ENCODE measurements at places on chromosomes 12 and 14. TPM values are rescaled to one million over a fixed set of nuclear protein-coding genes. Genes with fewer than 3 reads are reported as not detected.

The PDE3A gene
- 25.6 TPM for total RNA-seq

The GDF3 gene
- total RNA-seq = not detected

The PPP2R5E gene
- total RNA-seq = 13.7 TPM

The CD163L1 gene
- under 0.01 TPM for total RNA-seq

The CPNE6 gene
- not detected for total RNA-seq

The EXOC3L4 gene
- total RNA-seq = 0.25 TPM

The ASPG gene
- total RNA-seq = under 0.01 TPM

The AMHR2 gene
- not detected for total RNA-seq

The P2RX2 gene
- not detected for total RNA-seq

The NEDD1 gene
- 14.5 TPM for total RNA-seq

The TAS2R7 gene
- total RNA-seq = not detected

The MTERF2 gene
- 7.3 TPM for total RNA-seq

The SDR9C7 gene
- total RNA-seq = not detected

The WIF1 gene
- total RNA-seq = not detected

The RIMBP2 gene
- total RNA-seq = 0.38 TPM

The PRICKLE1 gene
- total RNA-seq = 15.5 TPM

The CIDEB gene
- total RNA-seq = 1.3 TPM

The TMEM179 gene
- not detected for total RNA-seq

The TTC9 gene
- total RNA-seq = 6.5 TPM

The PPP1R1A gene
- total RNA-seq = 0.98 TPM

The CFAP54 gene
- 0.38 TPM for total RNA-seq

The GYS2 gene
- total RNA-seq = not detected

The GPR68 gene
- 0.89 TPM for total RNA-seq

The SOX5 gene
- total RNA-seq = 1.8 TPM

The TRIP11 gene
- total RNA-seq = 6.0 TPM

The TEX52 gene
- not detected for total RNA-seq

The RTN1 gene
- 0.13 TPM for total RNA-seq

The KRT71 gene
- not detected for total RNA-seq

The PPFIA2 gene
- total RNA-seq = 0.16 TPM

The ANKLE2 gene
- total RNA-seq = 69.8 TPM

The SLCO1B1 gene
- total RNA-seq = not detected

The C3AR1 gene
- 0.16 TPM for total RNA-seq

The TRMT5 gene
- total RNA-seq = 10.3 TPM

The ENDOU gene
- total RNA-seq = not detected

The JPH4 gene
- total RNA-seq = not detected

The LAG3 gene
- total RNA-seq = 0.13 TPM

Data from mesangial cell (primary cell).